Suppressor macrophage treated with lipopolysaccharide for 4 hours (primary cell): ENCODE measurements at places on chromosomes 16 and 17.

GRCh38 chr16:89122322-89122851 lies 28.7 kb downstream of the ACSF3 start:
- no peak for DNase-seq

GRCh38 chr17:19377602-19378415 lies 489 bp upstream of the MAPK7 start:
- peak; percentile 99 for DNase-seq

- DNase-seq: no peak
These were observed 88.2 kb downstream of the TBC1D16 start for GRCh38 chr17:79947351-79948031.

- peak; percentile 20 for DNase-seq
These were observed 165.4 kb downstream of the AIPL1 start for GRCh38 chr17:6269478-6269877.

- DNase-seq: no peak
These were observed 2.3 kb downstream of the FOXC2 start for GRCh38 chr16:86568677-86569623.

- peak; percentile 74 for DNase-seq
These were observed 103.9 kb upstream of the FAM20A start for GRCh38 chr17:68704871-68705713.

DNA sequence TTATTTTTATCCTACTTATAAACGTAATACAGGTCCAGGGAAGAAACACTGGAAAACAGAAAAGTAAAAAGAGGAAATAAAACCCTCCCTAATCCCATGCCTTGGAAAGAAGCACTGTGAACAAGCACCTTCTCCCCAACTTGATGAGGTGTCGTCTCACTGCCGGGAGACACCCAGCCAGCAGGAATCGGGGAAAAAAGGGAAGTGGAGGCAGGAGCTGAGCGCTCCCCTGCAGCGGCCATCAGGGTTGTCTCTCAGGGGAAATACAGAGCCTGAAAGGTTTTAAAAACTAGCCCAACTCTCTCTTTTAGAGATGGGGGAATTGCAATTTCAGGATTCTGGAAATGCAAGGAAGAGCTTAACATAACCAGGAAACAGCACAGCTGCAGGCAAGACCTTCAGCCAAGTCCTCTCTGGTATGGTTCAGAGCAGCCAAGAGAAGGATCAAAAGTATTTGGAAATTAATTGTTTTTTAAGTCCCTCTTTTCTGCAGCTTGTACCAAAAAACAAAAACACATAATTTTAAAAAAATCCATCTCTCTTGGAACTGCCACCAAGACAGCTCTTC lies 96.3 kb upstream of the RCVRN start:
- DNase-seq: peak; percentile 33
